ENCODE measurements at places on chromosomes 5 and 9.

- DNase-seq = no peak
Measured at GRCh38 chr9:123033864-123034601, 566 bp downstream of the GPR21 start.

GRCh38 chr9:110842986-110843385 lies 174.4 kb downstream of the MUSK start:
- no peak for DNase-seq

DNA sequence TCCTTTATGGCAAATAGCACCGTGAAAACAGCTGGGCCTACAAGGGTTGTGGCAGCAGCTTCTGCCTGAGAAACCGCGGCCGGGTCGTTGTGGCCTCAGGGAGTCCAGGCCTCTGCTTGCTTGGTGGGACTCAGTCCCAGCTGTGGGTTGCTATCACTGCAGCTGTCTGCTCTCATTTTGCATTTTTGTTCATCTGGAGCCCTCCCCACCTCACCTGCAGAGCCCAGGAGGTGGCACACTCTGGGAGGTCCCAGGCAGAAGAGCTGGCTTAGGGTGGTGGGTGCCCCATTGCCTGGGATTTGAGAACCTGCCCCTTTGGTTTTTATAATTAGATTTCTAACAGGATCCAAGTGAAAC lies 138.4 kb downstream of the GADD45G start:
- DNase-seq = no peak

DNA sequence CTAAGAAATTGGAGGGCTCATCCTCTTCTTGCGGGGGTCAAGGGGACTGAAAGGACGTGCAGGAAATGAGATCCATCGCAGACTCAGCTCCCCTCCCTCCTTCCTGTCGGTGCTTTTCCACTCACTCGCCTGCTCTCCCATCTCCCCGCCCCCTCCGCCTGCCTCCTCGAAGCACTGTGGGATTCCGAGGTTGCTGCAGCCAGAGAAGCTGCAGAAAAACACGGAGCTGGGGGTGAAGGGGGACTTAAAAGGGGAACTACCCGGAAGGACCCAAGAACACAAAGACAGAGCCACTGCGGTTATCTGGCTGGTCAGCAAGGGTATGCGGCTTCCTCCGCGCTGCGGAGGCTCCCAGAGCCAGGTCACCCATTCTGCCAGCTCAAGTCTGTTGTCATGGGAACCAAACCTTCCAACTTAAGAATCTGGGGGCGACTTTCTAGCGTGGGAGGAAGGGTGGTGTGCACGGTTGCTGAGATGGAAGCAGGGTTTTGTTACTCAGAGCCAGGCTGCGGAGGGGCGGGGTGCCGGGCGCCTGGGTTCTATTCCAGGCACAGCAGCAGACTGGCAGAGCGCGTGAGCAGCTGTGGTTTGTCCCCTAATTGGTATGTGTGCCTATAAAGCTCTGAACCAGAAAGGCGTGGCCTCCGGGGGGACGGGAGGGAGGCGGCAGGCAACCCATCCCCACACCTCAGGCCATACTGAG lies 24.9 kb downstream of the PCDHGC5 start:
- DNase-seq = peak; percentile 87

- no peak for DNase-seq
Measured at GRCh38 chr9:135821733-135822373, 85.5 kb downstream of the CAMSAP1 start.

DNA sequence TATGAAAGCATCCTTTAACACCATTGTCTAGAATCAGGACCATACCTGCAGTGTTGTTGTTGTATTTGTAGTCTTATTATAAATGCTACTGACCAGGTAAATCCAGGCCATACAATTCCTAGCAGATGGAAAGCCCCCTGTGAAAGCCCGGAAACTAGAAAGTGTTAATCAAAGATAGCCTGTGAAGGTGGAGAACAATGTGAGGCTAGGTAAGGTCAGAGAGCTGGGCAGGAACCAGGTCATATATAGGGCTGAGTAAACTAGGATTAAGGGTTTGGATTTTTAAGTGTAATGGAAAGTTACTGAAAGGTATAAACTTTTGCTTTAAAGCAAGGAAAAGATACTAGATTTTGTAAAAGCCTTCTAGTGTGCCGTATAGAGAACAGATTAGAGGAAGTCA lies 6.7 kb downstream of the LRRC70 start:
- DNase-seq = no peak

DNA sequence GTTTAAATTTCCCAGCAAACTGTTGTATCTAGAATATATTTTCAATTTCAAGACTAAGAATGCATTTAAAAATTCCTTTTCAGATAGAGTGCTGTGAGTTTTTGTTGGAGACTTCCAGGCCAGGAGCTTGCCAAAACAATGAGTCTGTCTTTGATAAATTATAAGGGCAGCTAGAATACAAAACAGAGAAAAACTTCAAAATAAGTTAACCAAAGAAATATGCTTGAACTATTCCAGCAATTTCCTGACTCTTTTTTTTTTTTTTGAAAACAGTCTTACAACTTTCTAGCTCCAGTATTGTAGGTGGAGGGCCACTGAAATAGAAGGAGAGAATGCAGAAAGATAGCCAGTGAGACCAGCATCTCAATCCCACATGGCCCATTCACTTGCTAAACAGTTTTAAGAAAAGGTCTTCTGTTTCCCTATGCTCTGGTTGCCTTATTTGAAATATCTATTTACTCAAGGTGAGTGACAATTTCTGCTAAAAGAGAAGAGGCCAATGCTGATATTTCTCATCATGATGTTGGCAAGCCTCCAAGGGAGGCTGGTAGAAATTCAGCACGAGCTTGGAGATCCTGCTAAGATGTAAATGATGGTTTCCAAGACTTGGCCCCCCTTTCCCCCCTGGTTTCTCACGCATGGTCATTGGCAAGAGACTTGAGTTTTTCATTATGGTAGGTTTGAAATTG lies 103.2 kb downstream of the USP20 start:
- no peak for DNase-seq

- no peak for DNase-seq
Measured at GRCh38 chr9:133707763-133708245, 30.3 kb downstream of the SARDH start.

DNA sequence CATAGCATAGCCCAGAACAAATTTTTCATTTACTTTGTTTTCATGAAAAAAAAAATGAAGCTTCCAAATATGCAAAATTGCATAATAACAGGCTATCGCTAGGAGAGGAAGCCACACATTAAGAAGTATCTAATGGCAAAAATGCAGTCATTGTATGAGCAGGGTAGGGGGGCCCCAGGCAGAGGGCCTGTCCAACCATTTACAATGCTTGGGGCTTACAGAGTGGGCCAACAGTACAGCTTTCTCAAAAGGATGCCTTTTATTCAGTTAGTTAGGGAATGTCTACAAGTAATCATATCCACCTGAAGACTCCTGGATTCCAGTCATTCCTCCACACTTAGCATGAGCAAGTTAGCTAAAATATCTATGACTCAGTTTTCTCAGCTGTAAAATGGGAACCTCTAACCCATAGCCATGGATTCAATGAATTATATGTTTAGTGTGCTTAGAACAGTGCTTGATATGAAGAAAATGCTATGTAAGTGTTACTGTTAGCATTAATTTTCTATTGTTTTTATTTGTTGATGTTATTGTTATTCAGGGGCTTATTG lies 117.7 kb downstream of the GAS1 start:
- DNase-seq = no peak

DNA sequence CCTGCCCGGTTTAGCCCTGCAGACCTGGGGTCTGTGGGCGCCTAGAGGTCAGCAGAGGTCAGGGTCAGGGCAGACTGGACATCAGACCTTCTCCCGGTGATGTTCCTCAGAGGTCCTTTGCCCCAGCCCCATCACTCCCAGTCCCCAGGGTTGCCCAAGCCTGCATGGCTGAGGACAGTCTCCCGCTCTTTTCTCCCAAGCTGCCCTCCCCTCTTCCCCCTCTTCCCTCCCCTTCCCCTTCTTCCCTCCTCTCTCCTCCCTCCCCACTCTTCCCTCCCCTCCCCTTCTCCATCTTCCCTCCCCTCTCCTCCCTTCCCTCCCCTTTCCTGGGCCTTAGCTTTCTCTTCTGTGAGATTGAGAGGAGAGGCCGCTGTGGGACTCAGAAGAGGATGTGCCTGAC lies 10.4 kb downstream of the LHX3 start:
- DNase-seq = no peak

DNA sequence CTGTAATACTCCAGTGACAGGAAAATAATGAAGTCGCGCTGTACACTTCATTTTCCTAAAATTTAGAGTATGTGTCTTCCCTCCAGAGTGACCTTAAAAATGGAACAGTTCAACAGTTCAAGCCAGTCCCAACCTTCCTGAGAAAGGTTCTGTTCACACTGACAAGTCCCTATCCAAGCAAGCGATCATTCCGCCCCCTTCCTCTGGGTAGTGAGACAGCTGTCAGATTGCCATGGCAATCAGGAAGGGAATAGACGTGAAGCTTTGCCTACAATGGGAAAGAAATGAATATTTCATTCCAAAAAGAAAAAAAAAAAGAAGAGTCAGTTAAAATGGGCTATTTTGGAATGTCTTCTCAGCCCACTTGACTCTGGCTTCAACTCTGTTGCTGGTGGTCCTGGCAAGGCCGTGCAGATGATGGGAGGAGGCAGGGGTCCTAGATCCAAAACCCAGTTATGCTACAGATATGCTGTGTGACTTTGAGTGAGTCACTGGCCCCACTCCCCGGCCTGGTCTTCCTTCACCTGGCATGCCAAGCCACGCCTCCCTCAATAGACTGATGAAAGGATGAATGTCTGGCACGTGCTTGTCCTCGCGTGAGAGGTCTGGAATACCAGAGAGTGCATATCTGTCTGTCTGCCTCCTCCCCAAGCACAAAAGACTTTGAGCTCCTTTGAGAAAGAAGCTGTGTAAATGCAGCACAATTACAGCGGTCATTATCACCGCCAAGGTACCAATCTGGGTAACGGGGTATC lies 165.8 kb upstream of the WWC1 start:
- DNase-seq = no peak

DNA sequence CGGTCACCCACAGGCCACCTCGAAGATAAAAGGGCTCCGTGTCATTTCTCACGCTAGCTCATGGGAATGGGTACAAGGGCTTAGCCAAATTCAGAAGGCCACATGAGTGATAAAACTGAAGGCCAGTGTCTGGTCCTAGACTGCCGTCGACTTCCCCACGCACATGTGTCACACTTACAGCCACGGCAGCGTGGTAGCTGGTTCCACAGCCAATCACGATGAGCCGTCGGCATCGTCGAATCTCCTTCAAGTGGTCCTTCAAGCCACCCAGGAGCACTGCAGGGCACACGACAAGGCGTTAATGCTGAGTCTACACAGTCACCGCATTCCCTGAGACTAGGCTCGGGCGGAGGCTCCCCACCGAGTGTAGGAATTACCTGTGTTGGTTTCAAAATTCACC lies 24.7 kb upstream of the MAPK9 start:
- DNase-seq = no peak

- DNase-seq = no peak
Measured at GRCh38 chr5:143771602-143772001, 40.4 kb upstream of the HMHB1 start.

GRCh38 chr5:73592551-73592950 lies 27.0 kb downstream of the UTP15 start:
- DNase-seq = no peak

DNA sequence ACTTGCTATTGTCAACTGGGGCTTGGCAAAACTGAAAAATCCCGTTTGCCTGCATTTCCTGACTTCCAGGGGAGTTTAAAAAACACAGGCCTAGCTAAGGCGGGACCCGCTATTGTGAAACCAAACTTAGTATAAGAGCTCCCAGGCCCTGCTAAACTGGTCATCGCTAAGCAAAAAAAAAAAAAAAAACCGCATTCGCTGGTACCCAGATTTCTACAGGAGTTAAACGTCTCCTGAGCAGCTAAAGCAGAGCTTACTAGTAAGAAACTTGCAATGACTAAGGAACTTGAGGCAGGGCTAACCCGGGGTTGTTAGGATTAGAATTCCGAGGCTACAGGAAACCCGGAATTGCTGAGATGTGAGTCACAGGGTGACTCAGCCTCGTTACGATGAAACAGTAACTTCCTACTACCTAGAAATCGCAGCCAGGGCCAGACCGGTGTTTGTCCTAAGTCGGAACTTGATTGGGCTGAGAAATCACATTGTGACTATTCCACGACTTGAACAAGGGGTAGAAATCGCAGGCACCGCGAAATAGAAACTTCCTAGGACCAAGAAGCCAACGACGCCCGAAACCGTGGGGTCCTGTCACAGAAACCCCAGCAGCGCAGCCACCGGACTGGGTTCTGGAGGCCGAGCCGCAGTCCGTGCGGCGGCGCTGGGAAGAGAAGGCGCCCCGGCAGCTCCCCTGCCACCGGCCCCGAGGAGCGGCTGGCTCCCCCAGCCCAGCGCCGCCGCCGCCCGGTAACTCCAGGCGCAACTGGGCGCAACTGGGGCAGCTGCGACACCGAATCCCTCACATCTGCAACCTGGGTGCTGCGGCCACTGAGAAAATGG lies 89.4 kb downstream of the ANXA2R start:
- DNase-seq = peak; percentile 63

DNA sequence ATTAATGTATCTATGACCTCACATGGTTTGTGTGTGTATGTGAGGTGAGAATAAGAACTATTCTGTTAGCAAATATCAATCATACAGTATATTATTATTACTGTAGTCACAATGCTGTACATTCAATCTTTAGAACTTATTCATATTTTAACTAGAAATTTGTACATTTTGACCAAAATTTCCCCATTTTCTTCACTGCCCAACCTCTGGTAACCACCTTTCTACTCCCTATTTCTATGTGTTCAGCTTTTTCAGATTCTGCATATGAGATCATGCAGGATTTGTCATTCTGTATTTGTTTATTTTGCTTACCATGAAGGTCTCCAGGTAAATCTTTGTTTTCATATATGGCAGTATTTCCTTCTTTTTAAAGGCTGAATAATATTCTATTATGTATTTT lies 607.9 kb downstream of the SLCO4C1 start:
- no peak for DNase-seq

- DNase-seq = peak; percentile 63
Measured at GRCh38 chr5:35331956-35332950, 102.0 kb upstream of the PRLR start.

Measured in endodermal cell (in vitro differentiated cells).